ENCODE measurements at places on chromosomes 5 and 9.

GRCh38 chr5:150562832-150563231 lies 54.9 kb downstream of the NDST1 start:
- no peak for DNase-seq

GRCh38 chr9:122978601-122979000 lies 37.8 kb downstream of the RABGAP1 start:
- no peak for DNase-seq

- no peak for DNase-seq
Observed at GRCh38 chr5:131386779-131387178, 122.9 kb downstream of the CDC42SE2 start.

DNA sequence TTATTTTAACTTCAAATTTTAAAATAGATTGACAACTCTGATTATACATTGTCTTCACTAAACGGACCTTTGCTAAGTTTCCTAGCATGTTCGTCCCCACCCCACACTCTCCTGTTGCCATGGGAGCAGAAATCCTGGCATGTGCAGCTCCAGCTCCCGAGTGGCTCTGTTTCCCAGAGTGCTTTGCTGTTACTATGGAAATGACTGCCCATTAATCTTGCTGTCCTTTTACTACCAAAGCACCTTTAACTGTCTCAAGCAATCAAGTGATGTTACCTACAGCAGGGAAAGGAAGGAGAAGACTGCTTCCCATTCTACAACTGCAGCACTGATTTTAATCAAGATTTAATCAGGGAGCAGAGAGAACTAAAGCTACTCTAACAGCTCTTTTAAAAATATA lies 212.0 kb upstream of the KIF2A start:
- DNase-seq = no peak

DNA sequence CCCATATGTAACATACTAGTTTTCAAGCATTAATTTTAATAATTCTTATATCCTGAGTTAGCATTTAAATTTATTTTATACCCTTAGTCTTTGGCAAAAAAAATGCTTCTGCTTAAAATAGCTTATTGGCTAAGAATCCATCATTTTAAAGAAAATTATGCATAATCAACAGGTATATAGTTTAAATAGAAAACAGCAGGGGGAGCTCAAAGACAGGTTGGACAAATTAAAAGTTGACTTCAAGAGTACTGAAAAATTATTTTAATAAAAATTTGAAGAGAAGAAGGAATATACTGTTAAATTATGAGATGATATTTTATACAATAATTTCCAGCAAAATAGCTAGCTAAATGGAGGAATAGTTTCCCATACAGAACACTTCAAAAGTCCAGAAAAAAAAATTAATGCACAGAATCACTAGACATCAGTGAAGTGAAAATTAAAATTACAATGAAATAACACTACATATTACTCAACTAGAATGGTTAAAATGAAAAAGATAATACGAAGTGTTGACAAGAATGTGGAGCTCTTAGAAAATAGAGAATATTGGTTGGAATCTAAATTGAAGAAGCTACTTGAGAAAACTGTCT lies 387.1 kb downstream of the PDE4D start:
- no peak for DNase-seq

DNA sequence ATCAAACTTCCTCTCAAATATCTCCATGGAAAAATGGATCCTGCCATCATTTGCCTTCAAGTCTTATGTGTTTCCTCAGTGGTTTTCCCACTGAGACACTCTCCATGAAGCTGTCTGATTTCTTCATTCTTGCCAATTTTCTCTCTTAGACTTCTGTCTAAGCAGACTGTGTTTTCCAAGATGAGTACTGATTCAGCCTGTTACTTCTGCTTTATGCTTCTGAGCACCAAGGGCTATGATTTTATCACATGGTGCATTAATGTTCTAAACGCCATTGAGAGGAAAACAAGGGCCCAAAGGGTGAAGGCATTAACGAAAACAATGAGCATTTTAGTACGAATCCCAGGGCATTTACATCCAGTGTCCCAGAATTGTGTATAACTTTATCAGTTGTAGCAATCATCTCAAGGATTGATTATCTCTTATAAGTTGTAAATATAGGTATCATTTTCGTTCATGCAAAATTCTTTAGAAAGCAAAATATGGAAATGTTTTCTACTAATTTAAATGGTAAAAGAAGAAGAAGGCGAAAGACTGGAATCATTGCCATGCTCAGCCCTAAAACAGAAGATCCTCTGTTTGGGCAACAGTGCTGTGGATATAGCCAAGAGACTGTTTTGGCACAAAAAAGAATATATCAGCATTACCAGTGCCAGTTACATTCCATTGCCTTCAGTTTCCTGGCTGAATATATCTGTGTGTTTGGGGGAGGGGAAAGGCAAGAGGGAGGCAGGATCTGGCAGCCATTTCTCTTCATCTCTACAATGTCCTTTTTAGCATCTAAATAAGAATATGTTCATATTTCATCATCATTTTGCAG lies 537.6 kb downstream of the ANXA1 start:
- no peak for DNase-seq

GRCh38 chr5:1118231-1118698 lies 6.4 kb upstream of the SLC12A7 start:
- DNase-seq = no peak

DNA sequence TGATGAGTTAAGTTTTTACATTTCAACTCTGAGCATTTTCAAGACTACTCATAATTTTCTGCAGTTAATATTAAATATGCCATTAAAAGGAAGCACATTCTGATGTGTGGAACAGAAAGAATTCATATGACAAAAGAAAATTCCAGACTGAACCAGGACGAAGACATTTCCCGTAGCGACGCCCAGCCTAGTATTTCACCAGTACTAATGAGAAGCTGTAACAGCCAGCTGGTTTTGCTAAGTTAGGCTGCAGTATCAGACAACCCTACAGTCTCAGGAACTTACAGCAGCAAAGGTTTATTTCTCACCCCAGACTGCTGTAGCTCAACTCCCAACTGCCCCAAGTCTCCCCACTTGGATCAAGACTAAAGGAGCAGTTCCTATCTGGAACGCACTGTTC lies 91.6 kb downstream of the TMEM174 start:
- no peak for DNase-seq

DNA sequence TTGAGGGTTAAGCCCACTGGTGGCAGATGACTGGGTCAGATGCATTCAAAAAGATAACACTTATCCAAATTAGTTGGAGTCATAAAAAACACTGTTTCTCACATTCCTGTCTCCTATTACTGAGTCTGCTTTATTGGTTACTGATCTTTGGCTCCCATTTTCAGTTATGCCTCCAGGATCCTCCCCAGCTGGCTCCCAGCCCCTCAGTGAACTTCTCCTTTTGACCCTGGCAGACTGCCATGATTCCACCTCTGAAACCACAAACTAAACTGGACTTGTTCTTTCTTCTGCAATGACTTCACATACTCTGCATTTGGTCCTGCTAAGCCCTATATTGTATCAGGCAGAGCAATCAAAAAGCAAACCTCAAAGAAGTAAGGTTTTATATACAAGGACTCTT lies 860.8 kb upstream of the DMAC1 start:
- DNase-seq = no peak

DNA sequence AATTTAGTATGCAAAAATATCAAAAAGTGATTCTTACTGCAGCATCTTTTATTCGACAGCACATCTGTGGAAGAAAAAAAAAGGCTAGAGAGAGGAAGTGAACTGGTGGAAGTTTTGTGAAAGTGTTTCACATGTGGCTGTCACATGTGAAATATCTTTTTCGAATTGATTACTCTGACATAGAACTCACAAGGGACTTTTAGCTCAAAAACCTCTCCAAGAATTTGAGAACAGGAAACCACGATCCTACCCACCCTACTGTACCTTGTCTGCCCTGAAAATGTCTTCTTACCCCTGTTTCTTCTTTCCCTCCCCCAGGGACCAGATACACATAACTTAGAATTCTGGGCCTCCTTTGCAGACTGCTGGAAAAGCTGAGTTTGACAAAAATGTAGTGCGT lies 106.5 kb upstream of the PRRC1 start:
- no peak for DNase-seq

GRCh38 chr9:75491533-75491932 lies 398.9 kb upstream of the PCSK5 start:
- DNase-seq = no peak

DNA sequence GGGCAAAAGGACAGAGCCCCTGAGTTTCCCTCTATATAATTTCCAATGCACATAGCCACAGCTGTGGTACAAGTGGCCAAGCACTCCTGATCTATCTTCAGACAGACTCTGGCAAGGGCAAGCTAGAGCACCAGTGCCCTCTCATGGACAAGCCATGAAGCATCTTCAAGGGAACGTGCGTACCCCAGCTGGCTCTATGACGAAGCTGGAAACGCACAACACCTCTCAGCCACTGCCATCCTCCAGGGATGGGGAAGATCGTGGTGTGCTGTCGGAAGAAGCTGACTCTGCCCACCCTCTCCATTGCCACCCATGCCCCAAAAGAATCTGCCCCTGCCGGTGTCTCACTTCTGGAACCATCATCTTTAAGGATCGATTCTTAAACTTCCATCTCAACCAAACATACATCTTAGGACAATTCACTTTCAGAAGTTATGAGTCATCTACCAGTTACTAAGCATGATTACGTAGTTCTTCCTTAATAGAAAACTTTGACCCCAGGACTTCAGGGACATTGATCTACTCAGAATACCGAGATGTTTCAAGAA lies 482.9 kb downstream of the AGTPBP1 start:
- DNase-seq = no peak

GRCh38 chr9:37565661-37566618 lies 10.2 kb downstream of the FBXO10 start:
- no peak for DNase-seq

DNA sequence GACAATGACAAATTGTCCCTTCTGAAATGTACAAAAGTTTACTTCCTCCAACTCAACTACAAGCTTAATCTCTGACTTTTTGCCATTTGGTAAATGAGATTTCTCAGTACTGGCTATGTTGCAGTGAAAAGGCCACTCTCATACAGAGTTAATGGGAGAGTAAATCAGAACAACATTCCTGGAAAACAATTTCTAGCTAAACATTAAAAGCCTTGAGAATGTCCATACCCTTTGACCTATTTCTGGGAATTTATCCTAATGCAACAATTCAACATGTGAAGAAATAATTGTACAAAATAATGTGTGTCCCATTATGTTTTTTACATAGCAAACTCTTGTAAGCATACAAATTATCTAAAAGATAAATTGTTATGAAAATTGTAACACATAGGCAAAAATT lies 56.3 kb upstream of the SPEF2 start:
- DNase-seq = no peak

GRCh38 chr5:157387041-157387563 lies 72.9 kb upstream of the NIPAL4 start:
- DNase-seq = no peak

DNA sequence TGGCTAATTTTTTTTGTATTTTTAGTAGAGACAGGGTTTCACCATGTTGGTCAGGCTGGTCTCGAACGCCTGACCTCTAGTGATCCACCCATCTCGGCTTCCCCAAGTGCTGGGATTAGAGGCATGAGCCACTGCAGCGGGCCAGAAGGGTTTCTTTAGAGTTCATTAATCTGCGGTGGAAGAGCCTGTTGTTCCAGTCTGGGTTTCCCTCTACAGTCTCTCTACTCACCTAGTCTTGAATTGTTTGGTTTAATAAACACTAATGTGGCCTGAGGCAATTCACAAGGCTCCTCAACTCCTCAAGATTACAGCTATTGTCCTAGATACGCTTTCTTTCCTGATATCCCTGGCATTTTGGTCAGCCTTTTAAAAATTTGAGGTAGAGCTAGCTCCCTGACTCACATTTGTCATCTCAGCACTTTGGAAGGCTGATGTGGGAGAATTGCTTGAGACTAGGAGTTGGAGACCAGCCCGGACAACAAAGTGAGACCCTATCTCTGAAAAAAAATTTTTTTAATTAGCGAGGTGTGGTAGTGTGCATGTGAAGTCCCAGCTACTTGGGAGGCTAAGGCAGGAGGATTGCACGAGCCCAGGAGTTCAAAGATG lies 4.6 kb upstream of the SAR1B start:
- DNase-seq = no peak

DNA sequence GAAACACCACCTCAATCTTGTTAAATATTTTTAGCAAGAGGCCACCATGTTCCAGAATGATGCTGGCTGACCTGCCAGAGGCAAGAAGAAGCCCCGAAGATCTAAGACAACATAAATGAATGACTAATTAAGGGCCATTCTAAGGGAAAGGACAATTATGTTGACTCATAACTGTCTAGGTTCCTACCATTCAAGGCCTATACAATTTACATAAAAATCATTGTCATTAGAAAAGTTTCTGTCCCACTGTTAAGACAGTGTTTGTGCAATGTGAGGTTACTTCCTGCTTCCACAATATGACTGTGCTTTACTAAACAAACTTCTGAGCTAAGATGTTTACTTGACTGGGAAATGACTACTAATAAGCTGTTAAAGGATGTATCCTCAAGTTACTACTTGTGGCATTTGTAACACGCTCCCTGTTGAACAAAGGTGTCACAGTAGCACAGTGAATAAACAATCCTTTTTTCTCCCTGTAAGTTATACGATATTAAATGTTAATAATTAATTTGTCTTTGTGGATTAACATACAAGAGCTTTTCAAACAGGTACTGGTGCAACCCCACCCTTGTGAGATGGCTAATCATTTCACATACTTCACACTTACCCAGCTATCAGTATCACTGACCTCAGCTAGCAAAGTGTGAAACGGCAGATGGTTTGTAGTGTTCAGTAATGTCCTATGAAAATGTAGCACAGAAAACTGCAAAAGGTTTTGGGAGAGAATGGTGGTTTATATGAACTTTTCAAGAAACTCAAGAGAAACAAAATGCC lies 195.8 kb downstream of the EFNA5 start:
- no peak for DNase-seq

- no peak for DNase-seq
Observed at GRCh38 chr5:116583085-116583861, 8.7 kb upstream of the SEMA6A start.

- no peak for DNase-seq
Observed at GRCh38 chr9:114418053-114418452, 30.3 kb upstream of the AKNA start.

DNA sequence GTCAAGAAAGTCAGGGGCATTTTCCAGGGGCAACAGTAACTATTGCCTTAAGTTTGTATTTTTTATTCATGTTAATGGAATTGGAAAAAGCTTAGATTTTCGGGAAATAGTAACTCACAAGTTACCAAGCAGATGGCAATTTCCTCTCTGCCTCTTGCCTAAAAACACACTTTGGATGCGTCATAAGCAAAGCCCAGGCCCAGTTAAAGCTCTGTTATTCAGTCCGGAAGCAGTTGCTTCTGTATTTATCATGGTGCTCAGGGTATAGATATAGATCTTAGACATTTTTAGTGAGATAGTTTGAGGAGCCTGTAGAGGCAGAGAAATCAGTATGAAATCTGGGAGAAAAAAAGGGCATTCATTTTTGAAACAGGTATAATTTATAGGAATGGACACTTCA lies 260.3 kb upstream of the TNC start:
- DNase-seq = no peak

DNA sequence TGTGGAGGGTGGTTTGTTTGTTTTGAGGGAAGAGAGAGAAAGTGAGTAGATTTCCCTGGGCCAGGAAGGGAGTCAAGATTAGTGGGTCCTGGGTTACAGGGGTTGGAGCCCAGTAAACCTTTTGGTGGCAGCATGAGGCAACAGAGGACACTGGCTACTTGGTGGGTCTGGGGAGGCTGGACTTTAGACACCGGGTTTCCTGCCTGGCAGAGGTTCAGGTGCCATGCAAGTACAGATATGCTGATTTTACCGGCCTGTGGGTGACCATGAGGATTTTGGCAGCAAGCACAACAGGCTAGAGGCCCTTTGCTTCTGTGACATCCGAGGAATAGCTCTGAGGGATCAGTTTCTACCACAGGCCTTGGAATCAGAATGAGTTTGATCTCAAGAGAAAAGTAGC lies 18.9 kb downstream of the MAST4 start:
- no peak for DNase-seq

Data from liver (tissue), 10 donors.